ENCODE measurements at places on chromosomes 5 and 9.
A peak's percentile ranks its signal among the peaks of the same experiment; 100 is the strongest.

GRCh38 chr5:153807801-153808200 lies 230.9 kb downstream of the FAM114A2 start:
- DNase-seq, result no peak

DNA sequence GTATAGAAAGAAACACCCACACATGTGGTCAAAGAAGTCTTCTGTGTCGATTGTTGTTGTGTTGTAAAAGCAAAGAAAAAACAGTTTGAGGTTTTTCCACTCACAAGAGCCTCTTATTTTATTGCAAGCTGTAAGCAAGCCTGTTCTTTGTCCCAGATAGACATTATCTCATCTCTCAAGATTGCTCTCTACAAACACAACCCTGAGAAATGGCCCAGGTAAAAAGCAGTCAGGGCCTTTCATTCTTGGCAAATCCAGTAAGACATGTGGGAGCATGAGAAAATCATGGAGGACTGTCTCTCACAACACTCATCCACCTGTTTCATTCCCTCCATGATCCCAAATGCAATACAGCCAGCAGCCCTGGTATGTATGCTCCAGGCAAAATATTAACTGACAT lies 286.6 kb upstream of the POU5F2 start:
- DNase-seq, result no peak

DNA sequence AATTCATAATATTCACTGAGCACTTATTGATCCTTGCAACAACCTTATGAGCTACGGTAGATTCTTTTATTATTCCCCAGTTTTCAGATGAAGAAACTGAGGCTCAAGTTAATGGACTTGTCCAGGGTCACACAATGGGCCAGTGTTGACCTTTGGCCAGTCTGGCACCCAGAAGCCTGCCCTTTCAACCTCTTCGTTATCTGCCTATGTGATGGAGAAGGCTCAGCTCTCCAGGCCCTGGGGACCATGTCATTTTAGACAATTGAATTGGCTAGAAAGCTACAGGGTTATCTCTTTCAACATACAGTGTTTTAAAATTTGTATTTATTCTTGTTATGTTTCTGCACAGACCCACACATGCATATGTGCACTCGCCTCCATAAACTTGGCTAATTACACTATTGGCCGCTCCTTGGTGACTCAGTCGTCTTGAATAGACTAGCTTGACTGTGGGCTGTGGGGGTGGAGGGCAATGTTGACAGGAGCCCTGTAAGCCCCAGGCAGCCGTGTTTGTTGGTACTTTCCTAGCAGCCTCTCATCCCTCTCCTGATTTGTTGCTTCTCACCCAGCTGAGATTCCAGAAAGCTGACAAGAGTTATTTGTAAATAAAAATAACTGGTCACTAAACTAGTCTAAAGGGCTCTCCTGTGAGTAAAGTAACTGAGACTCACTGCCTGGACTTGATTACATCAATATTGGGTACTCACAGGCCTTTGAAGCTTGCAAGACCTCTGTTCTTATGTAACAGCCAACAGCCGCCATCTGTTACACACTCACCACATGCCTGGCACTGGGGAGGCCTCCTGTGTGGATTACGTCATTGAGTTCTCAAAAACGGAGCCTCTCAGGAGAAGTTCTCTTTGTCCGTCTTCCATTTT lies 8.5 kb upstream of the ANGPTL2 start:
- DNase-seq, result peak; percentile 67

- DNase-seq, result no peak
Observed at GRCh38 chr9:112408275-112408674, 28.4 kb downstream of the HSDL2 start.

- no peak for DNase-seq
Observed at GRCh38 chr5:148072207-148072606, 8.4 kb downstream of the SPINK5 start.

GRCh38 chr5:78771260-78772205 lies 123.0 kb upstream of the LHFPL2 start:
- no peak for DNase-seq

DNA sequence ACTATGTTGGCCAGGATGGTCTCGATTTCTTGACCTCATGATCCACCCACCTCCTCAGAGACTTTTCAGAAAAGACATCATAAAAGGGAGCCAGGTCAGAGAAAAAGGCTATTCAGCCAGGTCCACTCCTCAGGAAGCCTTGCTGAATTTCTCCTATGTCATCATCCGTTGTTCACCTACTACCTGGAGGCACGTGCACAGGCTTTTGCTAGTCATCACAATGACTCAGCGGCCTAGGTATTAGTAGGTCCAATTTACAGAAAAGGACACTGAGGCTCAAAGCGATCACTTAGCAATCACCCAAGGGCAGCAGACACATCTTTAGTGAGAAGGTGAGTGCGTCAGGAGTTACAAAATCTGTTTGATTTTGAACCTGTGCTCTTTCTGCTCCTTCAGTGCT lies 72.3 kb upstream of the RAD23B start:
- DNase-seq, result no peak

DNA sequence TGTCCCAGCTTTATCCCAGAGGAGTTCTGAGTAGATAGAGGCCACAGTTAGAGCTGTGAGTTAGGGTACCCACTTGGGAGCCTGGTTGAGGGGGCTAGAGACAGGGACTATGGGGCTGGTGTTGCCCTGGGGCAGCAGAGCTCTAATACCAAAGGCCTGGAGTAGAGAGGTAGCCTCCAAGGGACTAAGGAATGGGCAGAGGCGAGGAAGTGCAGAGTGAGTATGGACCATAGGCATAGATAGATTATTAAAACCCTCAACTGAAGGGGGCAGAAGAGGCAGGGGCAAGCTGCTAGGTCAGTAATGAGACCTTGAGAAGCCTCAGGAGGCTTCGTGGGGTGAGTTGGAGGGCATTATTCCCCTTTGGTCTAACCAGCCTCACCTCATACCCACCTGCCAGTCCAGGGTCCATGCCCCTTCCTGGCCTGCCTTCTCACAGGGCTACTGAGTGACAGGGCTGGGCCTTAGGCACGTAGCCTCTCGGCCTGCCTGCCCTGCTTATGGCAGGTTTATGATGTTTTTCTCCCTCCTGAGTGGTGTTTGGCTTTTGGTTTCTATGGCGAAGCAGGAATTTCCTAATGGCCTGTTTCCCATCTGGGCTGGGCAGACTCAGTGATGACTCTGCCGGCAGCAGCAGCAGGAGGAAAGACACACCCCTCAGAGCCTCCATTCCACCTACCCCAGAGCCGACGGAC lies 8.0 kb downstream of the PDLIM4 start:
- DNase-seq, result peak; percentile 75

GRCh38 chr5:132110930-132111329 lies 37.3 kb downstream of the CSF2 start:
- no peak for DNase-seq

DNA sequence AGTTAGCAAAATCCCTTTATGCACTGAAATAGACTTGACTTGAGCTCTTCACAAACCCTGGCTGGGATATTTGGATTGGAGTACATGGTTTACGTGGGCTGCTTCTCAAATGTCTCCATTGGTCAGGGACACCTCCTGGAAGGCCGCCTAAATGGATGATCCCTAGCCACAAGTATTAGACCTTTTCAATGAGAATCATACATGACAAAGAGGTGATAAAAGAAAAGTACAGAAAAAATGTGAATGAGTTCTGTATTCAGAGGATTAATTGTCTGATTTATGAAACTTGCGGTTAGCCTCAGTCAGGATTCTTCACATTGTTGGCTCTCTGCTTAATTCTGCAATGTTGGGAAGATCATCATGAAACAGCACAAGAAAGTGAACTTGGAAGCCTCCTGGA lies 752.8 kb upstream of the ADAMTS16 start:
- DNase-seq, result no peak

GRCh38 chr9:76373173-76373783 lies 20.9 kb downstream of the RFK start:
- no peak for DNase-seq

DNA sequence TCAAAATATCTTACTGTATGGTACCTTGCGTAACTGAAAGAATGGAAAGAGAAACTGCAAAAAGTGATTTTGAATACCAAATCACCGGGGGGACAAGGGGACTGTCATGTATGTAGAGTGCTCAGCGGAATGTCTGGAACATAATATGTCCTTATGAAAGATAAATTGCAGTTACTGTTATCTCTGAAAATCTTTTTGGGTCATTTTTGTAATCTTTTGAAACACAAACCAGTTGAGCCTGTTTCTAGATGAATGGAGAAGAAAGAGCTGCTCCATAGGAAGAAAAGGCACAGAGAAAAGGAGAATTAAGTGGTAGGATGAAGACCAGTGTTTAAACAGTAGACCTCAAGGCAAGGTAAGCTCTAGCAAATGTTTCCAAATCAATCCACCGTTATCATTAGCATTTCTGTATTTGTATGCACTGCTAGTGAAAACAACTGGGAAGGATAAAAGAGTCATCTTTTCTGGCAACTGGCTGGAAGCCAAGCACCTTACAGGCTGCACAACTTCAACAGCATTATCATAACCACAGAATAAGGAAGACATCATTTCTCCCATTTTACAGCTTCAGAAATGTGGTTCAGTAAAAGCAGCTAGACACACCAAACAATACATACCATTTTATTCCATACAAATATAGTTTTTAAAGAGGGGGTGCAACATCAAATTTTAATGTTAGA lies 158.5 kb downstream of the TRPM3 start:
- DNase-seq, result no peak

DNA sequence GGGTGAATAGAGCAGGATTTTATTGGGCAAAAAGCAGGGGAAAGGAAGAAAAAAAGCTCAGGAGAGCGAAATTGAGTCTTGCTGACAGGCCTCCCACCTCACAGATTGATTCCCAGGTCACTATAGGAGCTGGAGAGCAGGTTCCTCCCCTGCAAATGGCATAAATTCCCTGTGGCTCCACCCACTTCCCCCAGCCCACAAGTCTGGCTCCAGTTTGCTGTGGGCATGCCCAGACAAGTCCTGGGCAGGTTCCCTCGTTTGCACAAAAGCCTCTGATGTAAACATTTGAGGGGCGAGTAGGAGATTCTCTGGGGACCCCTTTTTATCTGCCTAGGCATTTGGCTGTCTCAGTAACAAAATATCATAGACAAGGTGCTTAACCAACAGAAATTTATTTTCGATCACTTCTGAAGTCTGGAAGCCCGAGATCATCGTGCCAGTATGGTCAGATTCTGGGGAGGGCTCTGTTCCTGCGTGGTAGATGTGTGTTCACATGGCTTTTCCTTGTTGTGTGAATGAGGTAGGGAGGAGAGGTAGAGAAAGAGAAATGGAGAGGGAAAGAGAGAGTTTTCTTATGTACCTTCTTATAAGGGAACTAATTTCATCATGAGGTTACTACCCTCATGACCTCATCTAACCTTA lies 614.5 kb downstream of the MAT2B start:
- DNase-seq, result no peak

GRCh38 chr5:34976347-34976746 lies 47.0 kb downstream of the DNAJC21 start:
- no peak for DNase-seq

- DNase-seq, result no peak
Observed at GRCh38 chr5:65861830-65862241, 64.5 kb upstream of the ERBIN start.

Measured in tibial artery (tissue), 4 donors.